ENCODE measurements at places on chromosomes 4 and X. TPM values are rescaled to one million over a fixed set of nuclear protein-coding genes. Genes with fewer than 3 reads are reported as not detected.

- no peak for DNase-seq
Observed at GRCh38 chrX:70769659-70770227, 138.8 kb downstream of the TEX11 start.

DNA sequence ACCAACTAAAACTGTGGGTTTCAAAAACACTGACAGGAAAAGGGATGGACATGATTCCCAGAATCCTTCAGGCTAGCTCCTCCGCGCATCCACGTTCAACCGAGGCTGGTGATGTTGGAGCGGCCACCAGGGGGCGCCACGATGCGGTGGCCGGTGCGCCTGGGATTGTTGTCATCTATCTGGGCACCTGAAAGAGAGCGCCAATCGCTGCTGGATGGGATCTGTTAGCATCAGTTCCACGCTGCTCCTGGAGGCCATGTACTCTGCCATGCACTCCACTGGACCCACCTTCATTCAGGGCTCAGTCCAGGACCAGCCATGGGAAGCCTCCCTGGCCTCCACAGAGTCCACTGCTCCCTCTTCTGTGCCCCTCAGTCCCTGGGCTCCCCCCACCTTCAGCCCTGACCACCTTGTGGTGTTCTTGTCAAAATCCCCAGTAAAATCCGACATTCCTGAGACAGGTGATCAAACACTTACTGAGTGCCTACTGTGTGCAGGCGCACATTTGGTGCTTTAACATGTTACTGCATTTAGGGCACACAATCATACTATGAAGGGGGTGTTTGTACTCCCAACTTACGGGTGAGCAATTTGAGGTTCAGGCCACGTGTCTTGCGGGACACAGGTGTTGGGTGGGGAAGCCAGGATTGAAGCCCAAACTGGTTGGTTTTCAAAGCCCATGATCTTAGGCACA is 71.1 kb downstream of the CRMP1 start:
- no peak for DNase-seq

DNA sequence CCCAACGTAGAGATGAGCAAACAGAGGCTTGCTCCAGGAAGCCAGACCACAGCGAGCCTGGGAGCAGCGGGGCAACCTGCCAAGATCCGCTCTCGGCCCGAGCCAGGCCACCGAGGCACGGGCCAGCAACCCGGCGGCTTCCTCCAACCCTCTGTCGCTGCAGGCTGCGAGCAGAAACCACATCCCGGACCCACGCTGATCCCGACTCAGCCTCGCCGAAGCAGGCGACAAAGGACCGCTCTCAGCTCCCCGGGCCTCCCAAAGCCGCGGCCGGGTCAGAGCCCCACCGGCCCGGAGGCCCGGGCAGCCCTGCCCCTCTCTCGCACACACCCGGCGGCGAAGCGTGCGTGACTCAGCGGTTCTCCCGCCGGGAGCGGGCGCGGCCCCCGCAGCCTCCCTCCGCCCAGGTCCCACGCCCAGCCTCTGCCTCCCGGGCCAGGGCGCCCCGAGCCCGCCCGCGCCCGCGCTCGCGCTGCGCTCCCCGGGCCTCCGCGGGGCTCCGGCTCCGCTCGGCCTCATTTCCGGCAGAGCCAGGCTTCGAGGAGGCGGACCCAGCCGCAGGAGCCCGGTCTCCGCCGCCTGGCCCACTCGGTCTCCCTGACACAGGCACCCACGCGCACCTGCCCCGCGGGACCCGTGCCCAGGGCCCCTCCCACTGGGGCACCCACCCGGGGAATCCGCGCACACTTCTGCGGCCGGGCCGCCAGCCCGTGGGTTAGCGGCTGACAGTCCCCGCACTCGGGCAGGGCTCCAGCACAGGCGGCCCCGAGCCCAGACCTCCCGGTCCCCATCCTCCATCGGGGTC is 1.7 kb downstream of the PPP2R2C start:
- peak; percentile 83 for DNase-seq

GRCh38 chr4:125082729-125083417 is 231.9 kb upstream of the FAT4 start:
- DNase-seq = no peak

GRCh38 chr4:3226944-3227343 is 22.0 kb upstream of the MSANTD1 start:
- peak; percentile 14 for DNase-seq

DNA sequence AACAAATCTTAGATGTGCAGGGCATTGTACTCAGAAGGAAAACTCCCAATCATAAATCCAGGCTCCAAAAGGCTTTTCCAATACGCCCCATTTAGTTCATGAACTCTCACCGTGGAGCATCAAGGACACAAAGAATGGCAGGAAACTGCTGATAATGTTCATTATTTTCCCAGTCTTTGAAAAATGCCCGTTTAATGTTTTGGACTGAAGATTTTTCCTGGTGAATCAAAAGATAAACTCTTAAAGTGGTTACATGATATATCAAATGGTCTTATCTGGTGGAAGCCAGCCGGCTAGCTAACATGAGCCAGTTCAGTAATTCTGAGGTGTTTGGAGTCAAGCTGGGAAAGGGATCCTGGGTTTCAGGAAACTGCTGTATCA is 62.1 kb upstream of the AP1S2 start:
- no peak for DNase-seq

DNA sequence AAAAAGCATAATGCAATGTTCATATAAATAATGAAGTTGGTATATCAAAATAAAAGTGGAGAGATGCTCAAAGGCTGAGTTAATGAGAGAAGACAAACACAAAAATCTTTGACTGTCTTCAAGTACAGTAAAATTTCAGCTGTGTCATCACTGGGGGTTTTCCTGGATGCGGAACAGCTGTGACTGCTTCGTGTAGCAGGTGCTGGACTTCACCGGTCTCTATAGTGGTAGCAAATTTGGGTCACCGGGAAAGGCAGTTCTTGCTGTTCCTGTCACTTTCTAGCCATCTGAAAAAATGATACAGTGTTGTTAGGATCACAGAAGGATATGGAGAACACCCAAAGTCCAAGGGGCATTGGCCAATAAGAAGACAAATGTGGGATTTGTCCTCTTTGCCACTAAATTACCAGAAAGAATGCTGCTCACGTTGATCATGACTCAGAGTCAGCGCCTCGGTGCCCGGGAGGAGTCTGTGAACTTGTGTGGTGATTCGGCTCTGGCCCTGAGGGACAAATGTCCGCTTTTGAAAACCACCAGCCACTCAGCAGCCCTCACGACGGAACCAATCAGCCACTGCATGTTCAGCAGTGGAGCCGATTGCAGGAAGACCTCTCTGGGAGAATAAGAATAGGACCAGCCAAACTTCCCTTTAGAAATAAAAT is 230.1 kb upstream of the FAT1 start:
- peak; percentile 35 for DNase-seq

Gene LONRF3
- total RNA-seq = 4.2 TPM

Gene FAM241A
- total RNA-seq = 11.3 TPM

Gene PHKA1
- 17.3 TPM for total RNA-seq

Gene NPY2R
- total RNA-seq = not detected

Gene CXCL5
- total RNA-seq = not detected
